ENCODE measurements at places on chromosomes 3 and 15.

- DNase-seq, result no peak
Observed at GRCh38 chr15:40032125-40032839, 6.7 kb downstream of the SRP14 start.

GRCh38 chr3:162769564-162769963 lies 1273.0 kb downstream of the OTOL1 start:
- no peak for DNase-seq

GRCh38 chr3:3196148-3196861 lies 16.8 kb upstream of the CRBN start:
- peak; percentile 62 for DNase-seq

DNA sequence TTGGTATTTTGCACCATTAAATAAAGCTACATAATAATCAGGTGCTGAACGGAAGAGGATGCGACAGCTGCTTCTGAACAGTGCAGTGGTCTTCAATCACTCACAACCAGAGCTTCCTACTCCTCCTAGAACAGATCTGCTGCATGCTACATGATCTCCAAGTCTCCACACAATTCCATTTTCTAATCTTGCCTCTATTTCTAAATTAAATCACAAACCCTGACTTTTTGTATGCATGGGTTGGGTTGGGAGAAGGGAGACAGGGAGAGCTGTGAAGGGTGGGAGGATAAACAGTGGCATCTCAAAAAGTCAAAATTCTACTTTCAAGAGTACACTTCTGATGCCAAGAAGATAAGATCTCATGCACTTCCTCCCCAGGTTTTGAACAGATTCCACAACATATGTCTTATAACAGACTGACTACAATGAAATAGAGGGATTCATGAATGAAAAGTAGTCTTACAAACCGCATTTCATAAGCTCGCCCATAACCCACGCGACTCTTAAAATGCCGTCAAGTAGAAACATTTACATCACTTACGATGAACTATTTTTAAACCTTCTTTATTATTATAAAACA lies 57.2 kb downstream of the CHSY1 start:
- DNase-seq, result peak; percentile 57

DNA sequence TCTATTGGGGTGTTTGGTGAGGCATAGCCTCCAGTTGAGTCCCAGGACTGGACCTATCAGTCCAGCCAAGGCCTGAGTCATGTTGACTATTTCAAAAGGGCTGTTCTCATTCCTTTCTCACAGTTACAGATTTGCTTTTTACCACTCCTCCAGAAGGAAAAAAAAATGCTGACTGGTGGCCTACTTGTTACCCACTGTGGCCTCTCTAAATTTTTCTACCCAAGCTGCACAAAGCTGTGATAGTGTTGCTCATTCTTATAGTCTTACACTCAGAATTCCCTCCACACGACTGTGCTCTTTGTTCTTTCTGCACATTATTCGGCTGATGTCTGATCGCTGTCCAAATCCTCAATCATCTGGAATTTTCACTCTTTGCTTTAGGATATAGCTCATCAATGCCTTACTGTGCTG lies 1142.2 kb downstream of the IGSF11 start:
- DNase-seq, result no peak

DNA sequence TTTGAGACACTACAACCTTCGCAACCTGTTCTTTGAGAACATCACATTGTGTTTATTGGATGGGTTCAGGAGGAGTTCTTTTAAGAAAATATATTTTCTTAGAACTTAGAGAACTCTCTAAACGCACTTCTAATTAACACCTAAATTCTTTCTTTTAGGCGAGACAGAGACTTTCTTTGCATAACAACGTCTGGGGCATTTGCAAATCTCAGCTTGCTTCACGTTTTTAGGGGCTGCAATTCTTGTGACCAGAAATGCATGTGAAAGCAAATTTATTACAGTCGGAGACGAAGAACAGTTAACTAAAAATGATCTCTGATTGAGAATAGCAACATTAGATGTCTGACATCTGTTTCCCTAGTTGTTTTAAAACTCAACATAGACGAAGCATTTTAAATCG lies 568.3 kb upstream of the ZNF717 start:
- no peak for DNase-seq

GRCh38 chr3:25306705-25307104 lies 121.4 kb upstream of the RARB start:
- no peak for DNase-seq

- no peak for DNase-seq
Observed at GRCh38 chr15:99455789-99456160, 110.0 kb upstream of the MEF2A start.

GRCh38 chr3:19213603-19214220 lies 65.4 kb downstream of the KCNH8 start:
- DNase-seq, result peak; percentile 86

GRCh38 chr15:56428821-56429458 lies 36.0 kb downstream of the MNS1 start:
- DNase-seq, result peak; percentile 76

DNA sequence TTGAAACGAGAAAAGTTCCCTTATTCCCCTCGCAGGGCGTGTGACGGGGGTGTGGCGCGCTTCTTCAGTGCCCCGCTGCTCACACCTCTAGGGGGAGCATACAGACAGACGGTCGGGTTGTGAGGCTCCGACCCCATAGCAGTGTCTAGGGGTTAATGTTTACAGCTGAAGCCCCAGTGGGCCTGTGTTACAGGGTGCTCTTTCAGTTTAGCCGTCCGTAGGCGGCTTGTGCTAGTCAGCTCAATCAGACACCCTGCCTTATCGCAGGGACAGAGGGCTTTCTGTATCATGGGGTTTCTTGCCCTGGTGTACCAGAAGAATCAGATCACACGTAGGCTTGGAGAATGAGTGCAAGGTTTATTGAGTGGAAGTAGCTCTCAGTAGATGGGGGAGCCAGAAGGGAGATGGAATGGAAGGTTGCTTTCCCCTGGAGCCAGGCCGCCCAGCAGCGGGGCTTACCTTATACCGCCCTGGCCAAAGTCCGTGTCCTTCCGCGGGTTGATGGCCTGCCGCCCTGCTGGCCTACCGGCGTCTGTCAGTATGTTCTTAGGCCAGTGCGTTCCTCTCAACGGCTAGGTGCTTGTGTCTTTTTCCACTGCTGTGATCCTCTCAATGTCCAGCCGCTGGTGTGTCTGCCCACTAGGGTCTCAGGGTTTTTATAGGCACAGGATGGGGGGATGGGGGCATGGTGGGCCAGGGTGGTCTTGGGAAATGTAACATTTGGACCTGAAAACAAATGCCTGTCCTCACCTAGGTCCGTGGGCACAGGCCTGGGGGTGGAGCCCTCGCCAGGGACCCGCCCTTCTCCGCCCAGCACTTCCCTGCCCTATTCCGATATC lies 32.2 kb upstream of the ACP3 start:
- no peak for DNase-seq

- no peak for DNase-seq
Observed at GRCh38 chr3:155556531-155556930, 188.3 kb downstream of the PLCH1 start.

DNA sequence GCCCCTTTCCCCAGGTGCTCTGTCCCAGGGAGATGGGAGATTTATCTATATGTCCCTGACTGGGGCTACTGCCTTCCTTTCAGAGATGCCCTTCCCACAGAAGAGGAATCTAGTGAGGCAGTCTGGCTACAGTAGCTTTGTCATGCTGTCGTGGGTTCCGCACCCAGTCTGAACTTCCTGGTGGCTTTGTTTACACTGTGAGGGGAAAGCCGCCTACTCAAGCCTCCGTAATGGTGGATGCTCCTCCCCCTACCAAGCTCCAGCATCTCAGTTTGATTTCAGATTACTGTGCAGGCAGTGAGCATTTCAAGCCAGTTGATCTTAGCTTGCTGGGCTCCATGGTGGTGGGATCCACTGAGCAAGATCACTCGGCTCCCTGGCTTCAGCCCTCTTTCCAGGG lies 35.4 kb upstream of the SLC7A14 start:
- DNase-seq, result no peak

DNA sequence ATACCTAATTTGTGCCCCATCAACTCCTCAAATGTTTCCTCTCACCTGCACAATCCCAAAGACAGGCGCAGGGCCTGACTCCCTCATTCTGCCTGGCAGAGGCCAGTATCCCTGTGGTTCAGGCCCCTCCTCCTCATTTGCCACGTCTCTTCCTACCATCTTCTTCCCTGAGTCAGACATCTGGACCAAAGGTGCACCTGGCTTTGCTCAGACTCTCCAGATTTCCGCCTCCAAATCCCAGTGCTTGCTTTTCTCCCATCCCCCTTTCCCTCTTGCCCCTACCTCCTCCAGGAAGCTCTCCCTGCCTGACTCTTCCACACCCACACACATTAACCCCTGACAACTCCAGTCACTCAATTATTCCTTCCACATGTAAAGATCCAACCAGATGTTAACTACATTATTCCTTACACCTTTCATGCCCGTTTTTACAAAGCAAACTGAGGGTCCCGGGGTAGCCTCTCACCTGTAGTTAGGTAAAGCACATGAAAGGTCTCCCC lies 19.6 kb downstream of the SEMA7A start:
- no peak for DNase-seq

- DNase-seq, result no peak
Observed at GRCh38 chr15:99019558-99020540, 12.3 kb upstream of the PGPEP1L start.

GRCh38 chr15:81165535-81165934 lies 31.1 kb upstream of the IL16 start:
- no peak for DNase-seq

GRCh38 chr3:142098964-142099363 lies 50.4 kb downstream of the TFDP2 start:
- peak; percentile 70 for DNase-seq

GRCh38 chr3:176208915-176209314 lies 988.4 kb downstream of the TBL1XR1 start:
- no peak for DNase-seq

DNA sequence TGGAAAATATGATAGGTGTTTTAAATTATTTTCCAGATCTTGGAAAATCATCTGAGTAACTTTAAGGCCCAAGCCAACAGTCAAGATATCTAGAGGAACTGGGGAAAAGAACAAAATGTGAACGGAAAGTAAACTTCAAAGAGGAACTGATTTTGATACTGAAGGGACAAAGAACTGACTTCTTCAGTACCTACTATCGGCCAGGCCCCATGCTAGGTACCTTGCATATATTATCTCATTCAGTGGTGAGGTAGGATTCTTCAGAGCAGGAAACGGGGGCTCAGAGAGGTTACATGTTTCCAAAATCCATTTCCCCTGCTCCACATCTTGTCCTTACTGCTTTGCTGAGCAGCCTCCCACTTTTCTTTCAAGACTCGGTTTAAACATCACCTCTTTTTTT lies 9.8 kb upstream of the ZNF710 start:
- no peak for DNase-seq

- DNase-seq, result peak; percentile 93
Observed at GRCh38 chr15:55403531-55403930, 4.6 kb downstream of the CCPG1 start.
